ENCODE measurements at places on chromosomes 11 and 22.
A peak's percentile ranks its signal among the peaks of the same experiment; 100 is the strongest.

DNA sequence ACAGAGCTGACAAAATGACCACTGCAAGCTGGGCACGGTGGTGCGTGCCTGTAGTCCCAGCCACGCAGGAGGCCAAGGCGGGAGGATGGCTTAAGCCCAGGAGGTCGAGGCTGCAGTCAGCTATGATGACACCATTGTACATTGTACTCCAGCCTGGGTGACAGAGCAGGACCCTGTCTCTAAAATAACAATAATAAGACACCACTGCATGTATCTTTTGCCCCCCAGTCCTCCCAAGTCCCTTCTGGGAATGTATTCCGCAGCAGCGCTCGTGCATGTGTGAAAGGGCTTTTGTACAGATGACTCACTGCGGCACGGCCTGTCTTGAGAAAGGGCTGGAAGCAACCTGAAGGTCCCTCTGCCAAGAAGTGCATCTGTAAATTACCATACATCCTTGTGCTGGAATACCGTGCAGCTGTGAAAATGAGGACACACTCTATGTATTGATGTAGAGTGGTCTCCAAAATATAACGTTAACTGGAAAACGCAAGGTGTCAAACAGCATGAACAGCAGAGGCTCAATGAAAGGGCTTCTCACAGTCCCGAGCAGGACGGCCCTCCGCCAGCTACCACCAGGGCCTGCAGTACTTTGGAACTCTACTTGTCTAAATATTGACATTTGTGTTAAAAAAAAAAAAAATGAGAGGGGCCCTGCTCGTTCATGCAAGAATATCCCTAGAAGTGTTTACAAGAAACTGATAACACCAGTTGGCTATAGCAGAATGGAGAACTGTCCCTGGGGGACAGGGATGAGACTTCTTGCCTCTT is 9.0 kb upstream of the CDC42EP2 start:
- DNase-seq, result no peak

- no peak for DNase-seq
Observed at GRCh38 chr11:19116276-19116970, 545 bp upstream of the ZDHHC13 start.

- DNase-seq, result no peak
Observed at GRCh38 chr11:34784318-34784841, 131.8 kb downstream of the APIP start.

GRCh38 chr11:65652511-65653228 is 10.0 kb downstream of the RELA start:
- DNase-seq, result peak; percentile 82

All from smooth muscle cell of the brain vasculature (primary cell).